ENCODE measurements at places on chromosomes 16 and 17.

GRCh38 chr17:76871668-76872067 is 3.5 kb downstream of the MGAT5B start:
- no peak for DNase-seq

- DNase-seq, result no peak
Observed at GRCh38 chr17:75758131-75758905, 6.7 kb downstream of the GALK1 start.

DNA sequence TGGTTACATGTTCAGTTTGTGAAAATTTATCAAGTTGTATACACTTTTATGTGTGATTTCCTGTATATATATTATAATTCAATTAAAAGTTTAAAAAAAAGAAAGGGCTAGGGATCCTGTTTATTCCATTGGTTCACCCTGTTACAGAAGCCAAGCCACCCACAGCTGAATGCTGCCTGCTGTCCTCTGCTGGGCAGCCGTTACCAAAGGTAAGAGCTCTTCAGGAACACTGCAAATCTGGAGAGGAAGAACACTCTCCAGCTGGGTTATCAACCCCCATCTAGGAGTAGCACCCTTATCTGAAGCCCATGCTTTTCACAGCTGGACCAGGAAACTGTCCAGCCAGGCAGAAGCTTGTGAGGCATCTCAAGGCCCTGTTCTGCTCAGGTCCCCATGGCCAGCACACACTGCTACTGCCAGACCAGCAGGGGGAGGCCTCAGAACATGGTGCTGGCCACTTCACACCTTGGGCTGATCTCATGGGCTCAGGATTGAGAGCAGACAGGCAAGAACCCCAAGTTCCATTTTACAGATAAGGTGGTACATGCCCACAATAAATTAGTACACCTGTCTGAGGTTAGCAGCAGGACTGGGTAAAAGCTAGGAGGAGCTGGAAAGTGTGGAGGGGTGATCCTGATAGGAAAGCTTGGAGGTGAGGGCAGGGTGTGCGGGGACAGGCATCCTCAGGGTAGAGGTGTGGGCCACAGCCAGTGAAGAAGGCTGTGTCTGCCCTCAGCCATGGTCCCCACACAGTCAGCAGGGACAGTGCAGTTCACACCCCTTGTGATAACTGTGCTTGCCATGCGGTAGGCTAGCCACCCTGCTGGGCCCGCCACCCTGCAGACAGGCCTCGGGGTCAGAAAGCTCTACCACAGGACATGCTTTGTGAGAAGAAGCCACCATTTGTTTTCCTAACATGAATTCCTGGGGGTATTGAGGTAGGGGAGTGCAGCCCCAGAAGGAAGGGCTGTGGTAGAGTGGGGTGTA is 54.3 kb upstream of the SREBF1 start:
- peak; percentile 39 for DNase-seq

DNA sequence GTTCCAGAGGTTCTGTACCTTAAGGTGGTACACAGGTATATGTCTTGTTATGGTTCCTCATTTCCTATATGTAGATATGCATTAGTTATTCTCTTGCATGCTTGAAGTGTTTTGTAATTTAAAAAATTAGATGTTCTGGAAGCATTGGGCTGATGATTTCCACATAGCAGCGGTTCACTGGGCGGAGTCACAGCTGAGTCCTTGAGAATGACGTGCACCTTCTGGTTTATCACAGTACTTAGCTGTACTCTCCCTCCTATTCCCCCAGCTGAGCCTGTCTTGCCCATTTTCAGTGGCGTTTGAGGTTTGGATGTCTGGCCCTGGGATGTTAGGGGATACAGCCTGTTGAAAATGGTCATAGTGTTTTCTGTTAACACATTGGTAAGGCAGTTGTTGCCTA is 327.1 kb downstream of the SNX29 start:
- DNase-seq, result no peak

- peak; percentile 71 for DNase-seq
Observed at GRCh38 chr17:75250009-75250471, 11.4 kb downstream of the GGA3 start.

- DNase-seq, result no peak
Observed at GRCh38 chr17:79826204-79826680, 13.0 kb downstream of the CBX4 start.

GRCh38 chr17:61161615-61162134 is 238.0 kb upstream of the TBX2 start:
- DNase-seq, result no peak

DNA sequence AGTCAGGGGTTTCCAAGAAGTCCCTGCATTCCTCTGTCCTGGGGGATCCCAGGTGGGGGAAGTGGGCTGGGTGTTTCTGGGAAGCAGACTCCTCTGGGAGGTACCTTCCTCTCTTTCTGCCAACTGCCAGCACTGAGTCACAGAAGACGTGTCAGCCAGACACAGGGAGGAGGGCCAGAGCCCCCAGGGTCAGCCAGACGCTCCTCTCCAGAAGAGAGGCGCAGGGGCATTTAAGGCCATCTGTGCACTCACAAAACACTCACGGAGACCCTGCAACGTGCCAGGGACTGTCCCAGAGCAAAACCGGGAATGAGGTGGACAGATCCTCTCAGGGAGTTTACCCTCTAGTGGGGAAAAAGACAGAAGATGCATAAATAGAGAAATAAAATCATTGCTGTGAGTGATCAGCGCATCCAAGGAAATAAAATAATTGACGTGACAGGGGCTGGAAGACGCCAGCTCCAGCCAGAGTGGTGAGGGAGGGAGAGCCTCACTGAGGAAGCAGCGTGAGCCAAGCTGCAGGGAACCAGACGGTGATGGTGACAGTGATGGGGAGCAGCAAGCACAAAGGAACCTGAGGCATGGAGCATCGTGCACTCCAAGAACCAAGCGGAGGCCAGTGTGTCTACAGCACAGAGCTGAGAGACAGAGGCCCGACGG is 105.4 kb downstream of the ZNF423 start:
- no peak for DNase-seq

- no peak for DNase-seq
Observed at GRCh38 chr16:50021544-50021943, 3.5 kb upstream of the CNEP1R1 start.

DNA sequence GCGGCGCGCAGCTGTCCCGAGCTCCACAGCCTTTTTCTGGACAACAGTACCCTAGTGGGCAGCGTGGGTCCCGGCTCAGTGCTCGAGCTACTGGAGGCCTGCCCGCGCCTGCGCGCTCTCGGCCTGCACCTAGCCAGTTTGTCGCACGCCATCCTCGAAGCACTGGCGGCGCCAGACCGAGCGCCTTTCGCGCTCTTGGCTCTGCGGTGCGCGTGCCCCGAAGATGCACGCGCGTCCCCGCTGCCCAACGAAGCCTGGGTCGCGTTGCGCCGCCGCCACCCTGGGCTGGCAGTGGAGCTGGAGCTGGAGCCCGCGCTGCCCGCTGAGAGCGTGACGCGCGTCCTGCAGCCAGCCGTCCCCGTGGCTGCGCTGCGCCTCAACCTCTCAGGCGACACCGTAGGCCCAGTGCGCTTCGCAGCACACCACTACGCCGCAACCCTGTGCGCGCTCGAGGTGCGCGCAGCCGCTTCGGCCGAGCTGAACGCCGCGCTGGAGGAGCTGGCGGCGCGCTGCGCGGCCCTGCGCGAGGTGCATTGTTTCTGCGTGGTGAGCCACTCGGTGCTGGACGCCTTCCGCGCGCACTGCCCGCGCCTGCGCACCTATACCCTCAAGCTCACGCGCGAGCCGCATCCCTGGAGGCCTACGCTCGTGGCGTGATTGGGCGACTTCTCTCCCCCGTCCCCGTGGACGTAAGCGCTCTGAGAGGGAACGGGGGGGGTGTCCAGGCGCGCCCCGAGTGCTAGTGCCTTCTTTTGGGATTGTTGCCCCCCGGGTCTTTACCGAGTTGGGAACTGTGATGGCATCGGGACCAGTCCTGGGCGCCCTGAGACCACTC is 1.2 kb upstream of the HSF4 start:
- peak; percentile 44 for DNase-seq

- DNase-seq, result no peak
Observed at GRCh38 chr17:28320215-28321061, 1.4 kb downstream of the TMEM97 start.

- no peak for DNase-seq
Observed at GRCh38 chr17:46984892-46985291, 5.8 kb upstream of the RPRML start.

- DNase-seq, result no peak
Observed at GRCh38 chr17:65515959-65516948, 45.2 kb downstream of the AXIN2 start.

DNA sequence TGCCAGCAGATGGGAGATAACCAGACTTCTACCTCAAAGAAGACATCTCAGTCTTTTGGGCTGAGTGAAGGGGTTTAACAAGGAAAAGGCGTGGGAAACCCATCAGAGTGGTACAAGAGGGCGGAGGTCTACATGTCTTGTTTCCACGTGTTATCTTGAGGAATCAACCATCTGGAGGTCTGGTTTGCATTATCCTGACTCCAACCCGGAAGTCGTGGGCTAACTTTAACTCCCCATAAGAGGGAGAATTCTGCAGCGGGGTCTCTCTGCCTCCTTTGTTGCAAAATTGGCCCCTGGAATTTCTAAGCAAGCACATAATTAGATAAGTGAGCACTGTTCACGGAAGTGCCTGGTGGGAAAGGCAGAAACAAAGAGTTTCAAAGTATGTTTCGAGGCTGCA is 398.7 kb upstream of the C16orf82 start:
- no peak for DNase-seq

- no peak for DNase-seq
Observed at GRCh38 chr17:34850023-34850422, 111.2 kb downstream of the CCT6B start.

DNA sequence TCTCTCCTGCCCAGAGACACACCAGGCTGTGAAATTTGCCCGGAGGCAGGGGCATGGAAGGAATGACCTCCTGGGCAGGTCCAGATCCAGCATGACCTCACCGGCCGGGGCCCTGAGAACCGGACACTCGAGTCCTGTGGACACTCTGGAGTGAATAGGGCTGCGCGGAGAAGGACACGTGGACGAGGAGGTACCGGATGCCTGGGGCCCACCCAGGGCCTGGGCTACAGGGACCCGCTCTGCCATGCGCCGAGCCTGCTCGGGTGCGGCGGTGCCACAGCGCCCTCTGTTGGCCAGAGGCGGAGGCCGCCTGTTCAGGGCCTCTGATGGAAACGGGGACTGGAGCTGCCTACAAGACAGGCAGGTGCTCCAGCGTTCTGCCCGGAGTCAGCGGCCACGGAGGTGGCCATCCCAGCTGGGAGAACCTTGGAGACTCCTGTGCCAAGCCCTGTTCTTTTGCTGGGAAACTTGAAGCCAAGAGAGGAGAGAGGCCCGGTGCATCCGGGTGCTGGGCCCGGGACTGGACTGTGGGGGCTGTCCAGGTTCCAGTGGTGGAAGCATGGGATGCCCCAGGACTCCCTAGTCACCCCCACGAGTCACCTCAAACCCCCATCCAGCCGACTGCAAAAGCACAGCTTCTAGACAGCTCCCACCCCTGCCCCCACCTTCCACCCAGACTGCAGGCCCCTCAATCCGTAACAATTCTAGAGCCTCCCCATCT is 19.3 kb upstream of the NXPH3 start:
- peak; percentile 72 for DNase-seq

DNA sequence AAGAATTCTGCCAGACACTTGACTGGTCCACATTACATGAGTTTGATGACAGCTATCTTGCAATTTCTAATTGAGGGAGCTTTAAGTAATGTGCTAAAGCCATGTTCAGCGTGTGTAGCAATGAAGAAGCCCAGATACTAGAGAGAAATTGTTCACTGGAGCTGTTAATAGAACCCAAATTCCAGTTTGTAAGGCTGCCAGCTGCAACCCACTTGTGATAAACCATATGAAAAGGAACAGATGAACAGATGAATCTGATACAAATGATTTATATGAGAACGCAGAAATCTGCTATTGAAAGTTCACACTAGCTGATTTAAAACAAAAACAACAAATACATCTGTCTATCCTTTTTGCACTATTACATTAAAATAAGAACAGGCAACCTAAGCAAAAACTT is 6.2 kb downstream of the NACA2 start:
- DNase-seq, result no peak

GRCh38 chr17:68383443-68384321 is 73.6 kb downstream of the WIPI1 start:
- peak; percentile 25 for DNase-seq
